ENCODE measurements at places on chromosomes 4 and X. TPM values are rescaled to one million over a fixed set of nuclear protein-coding genes. Genes with fewer than 3 reads are reported as not detected.

DNA sequence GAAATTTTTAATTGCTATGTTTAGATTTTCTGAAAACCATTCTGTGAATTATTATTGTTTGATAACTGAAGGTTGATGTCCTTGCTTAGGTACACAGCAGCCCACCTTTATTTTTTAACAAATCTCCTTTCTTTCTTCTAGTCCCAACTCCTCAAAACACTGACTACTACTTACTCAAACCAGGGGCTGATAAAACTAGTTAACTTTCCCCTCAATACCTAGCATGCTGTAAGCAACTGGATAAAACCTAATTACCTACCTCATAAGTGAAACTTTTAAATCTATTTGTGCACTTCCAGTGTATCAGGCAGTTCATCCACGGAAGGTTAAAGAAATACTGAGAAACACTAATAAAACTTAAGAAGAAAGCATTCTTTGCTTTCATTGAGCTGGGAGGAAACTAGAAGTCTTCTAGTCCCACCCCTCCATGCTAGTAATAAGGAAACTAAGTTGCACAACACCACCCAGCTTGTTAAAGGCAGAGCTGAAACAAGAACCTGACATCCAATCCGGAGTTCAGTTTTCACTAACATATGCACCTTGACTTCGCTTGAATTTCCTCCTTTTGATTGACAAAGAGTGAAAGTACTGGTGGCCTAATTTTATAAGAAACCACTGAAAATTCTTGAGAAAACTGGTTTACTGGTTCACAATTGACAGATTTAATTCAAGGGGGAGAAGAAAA is 180.2 kb upstream of the TET2 start:
- H3K36me3 ChIP-seq = no peaks in the 10 kb centered on the region
- no peak for DNase-seq
- H3K4me1 ChIP-seq = no peaks in the 10 kb centered on the region
- no peaks in the 10 kb centered on the region for H3K27me3 ChIP-seq

GRCh38 chrX:132758759-132759158 is 199.7 kb downstream of the HS6ST2 start:
- peaks cover 16% of the 10 kb centered on the region for H3K4me1 ChIP-seq
- H3K36me3 ChIP-seq = no peaks in the 10 kb centered on the region
- no peak overlapping the region for H3K4me3 ChIP-seq
- H3K27ac ChIP-seq = no peak overlapping the region

- no peaks in the 10 kb centered on the region for H3K36me3 ChIP-seq
- no peak for DNase-seq
- H3K4me3 ChIP-seq = no peak overlapping the region
- peaks cover 6% of the 10 kb centered on the region for H3K4me1 ChIP-seq
- H3K27me3 ChIP-seq = no peaks in the 10 kb centered on the region
- no peak overlapping the region for H3K27ac ChIP-seq
Measured at GRCh38 chr4:70746179-70746839, 24.5 kb downstream of the RUFY3 start.

DNA sequence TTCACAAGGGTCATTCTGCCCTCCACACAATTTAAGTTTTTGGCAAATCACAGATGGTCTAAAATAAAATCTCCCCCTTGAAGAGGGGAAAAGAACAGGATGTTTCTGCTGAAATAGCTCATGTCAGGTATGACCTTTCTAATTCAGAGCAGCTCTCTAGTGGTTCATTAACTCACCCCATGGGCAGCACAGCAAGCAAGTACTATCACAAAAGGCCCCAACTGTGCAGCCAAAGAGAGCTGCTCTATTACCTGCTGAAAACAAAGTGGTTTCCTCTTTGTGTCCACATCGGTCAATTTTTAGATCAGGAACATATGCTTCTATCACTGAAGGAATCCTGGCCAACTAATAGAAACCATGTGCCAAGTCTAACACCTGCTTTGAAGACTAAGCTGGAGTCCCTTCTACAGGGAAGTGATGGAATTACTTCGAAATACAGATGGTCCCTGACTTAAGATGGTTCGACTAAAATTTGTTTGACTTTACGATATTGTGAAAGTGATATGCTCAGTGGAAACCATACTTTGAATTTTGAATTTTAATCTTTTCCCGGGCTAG is 164.3 kb downstream of the ENOX2 start:
- no peaks in the 10 kb centered on the region for H3K27me3 ChIP-seq
- H3K4me1 ChIP-seq = peaks cover 7% of the 10 kb centered on the region
- DNase-seq = no peak
- no peak overlapping the region for H3K4me3 ChIP-seq

- no peak overlapping the region for H3K27ac ChIP-seq
- H3K27me3 ChIP-seq = no peaks in the 10 kb centered on the region
- H3K4me3 ChIP-seq = no peak overlapping the region
- no peaks in the 10 kb centered on the region for H3K36me3 ChIP-seq
- no peaks in the 10 kb centered on the region for H3K4me1 ChIP-seq
- DNase-seq = no peak
Measured at GRCh38 chrX:118644378-118644777, 83.0 kb upstream of the IL13RA1 start.

Gene PPAT
- total RNA-seq = 13.3 TPM

- H3K4me3 ChIP-seq = no peak overlapping the region
- H3K27me3 ChIP-seq = peaks cover 2% of the 10 kb centered on the region
Measured at GRCh38 chr4:40536032-40536431, 93.6 kb downstream of the RBM47 start.

GRCh38 chrX:103151799-103152198 is 58.9 kb upstream of the NXF3 start:
- H3K27ac ChIP-seq = no peak overlapping the region
- H3K27me3 ChIP-seq = no peaks in the 10 kb centered on the region
- no peaks in the 10 kb centered on the region for H3K4me1 ChIP-seq
- no peaks in the 10 kb centered on the region for H3K36me3 ChIP-seq
- no peak for DNase-seq

GRCh38 chrX:31872007-31872406 is 800.2 kb upstream of the FTHL17 start:
- peak overlapping the region; percentile 52 for H3K27ac ChIP-seq
- H3K27me3 ChIP-seq = no peaks in the 10 kb centered on the region
- no peaks in the 10 kb centered on the region for H3K36me3 ChIP-seq
- H3K4me3 ChIP-seq = no peak overlapping the region

Gene PABPC1L2A
- total RNA-seq = 3.8 TPM

Measured in endothelial cell (in vitro differentiated cells).